ENCODE measurements at places on chromosomes 3 and 15. TPM values are rescaled to one million over a fixed set of nuclear protein-coding genes. Genes with fewer than 3 reads are reported as not detected.

Gene RTP3
- total RNA-seq: not detected

Gene TYRO3
- total RNA-seq: 1.2 TPM

Gene POC1A
- total RNA-seq: 32.7 TPM

Gene CKMT1B
- 1.0 TPM for total RNA-seq

Gene HEXA
- 49.3 TPM for total RNA-seq

Gene AP2M1
- total RNA-seq: 206 TPM

Gene HAUS2
- total RNA-seq: 46.2 TPM

Gene CAND2
- total RNA-seq: 2.7 TPM

Gene EXD1
- total RNA-seq: not detected

Gene IRAK2
- total RNA-seq: 6.9 TPM

Gene GLCE
- total RNA-seq: 2.5 TPM

Gene ARRDC4
- total RNA-seq: 0.20 TPM

Gene MEIS2
- total RNA-seq: not detected

Gene ZBED2
- 397 TPM for total RNA-seq

Gene KBTBD8
- 6.8 TPM for total RNA-seq

Gene PSTPIP1
- 102 TPM for total RNA-seq

Gene SH2D7
- not detected for total RNA-seq

Gene HTR3E
- total RNA-seq: not detected

Gene CLDN11
- not detected for total RNA-seq

Gene LIPC
- total RNA-seq: 0.14 TPM

Gene CASR
- total RNA-seq: not detected

Gene CFAP91
- 0.26 TPM for total RNA-seq

Gene GJD2
- total RNA-seq: not detected

Gene C3orf80
- total RNA-seq: not detected

Gene RBMS3
- total RNA-seq: 0.84 TPM

Gene SERPINI2
- total RNA-seq: not detected

Gene UBAP1L
- total RNA-seq: 1.6 TPM

Gene GPR160
- 10.3 TPM for total RNA-seq

Gene CHST2
- total RNA-seq: 4.2 TPM

Gene CLDN1
- total RNA-seq: 0.96 TPM

Gene SLC7A14
- not detected for total RNA-seq

Gene PARP15
- total RNA-seq: 3.6 TPM

Gene ECE2
- not detected for total RNA-seq

Gene MAP3K13
- total RNA-seq: 11.5 TPM

Gene TRH
- total RNA-seq: not detected

Gene MST1
- 13.1 TPM for total RNA-seq

Gene TXNRD3
- 4.6 TPM for total RNA-seq

Gene RARB
- not detected for total RNA-seq

Gene LRRC31
- total RNA-seq: not detected

Gene ANKRD63
- not detected for total RNA-seq

Gene MST1R
- total RNA-seq: 0.41 TPM

Gene KLF15
- total RNA-seq: 0.89 TPM

Gene RAD51
- 65.8 TPM for total RNA-seq

Gene GCNT3
- total RNA-seq: not detected

Gene BFSP2
- not detected for total RNA-seq

Gene ROPN1B
- not detected for total RNA-seq

Gene DUOXA2
- not detected for total RNA-seq

Gene DTX3L
- 22.3 TPM for total RNA-seq

Gene HHLA2
- total RNA-seq: 0.26 TPM

Gene ALPK3
- 0.02 TPM for total RNA-seq

Gene ATP13A5
- total RNA-seq: not detected

All from activated naive CD4-positive, alpha-beta T cell treated with anti-CD3 and anti-CD28 coated beads for 36 hours (primary cell).